ENCODE measurements at places on chromosomes 6 and 20. TPM values are rescaled to one million over a fixed set of nuclear protein-coding genes. Genes with fewer than 3 reads are reported as not detected.

RAET1L gene
- total RNA-seq = not detected

GTSF1L gene
- not detected for total RNA-seq

MUC21 gene
- 0.10 TPM for total RNA-seq

CYP39A1 gene
- total RNA-seq = 2.5 TPM

CYP24A1 gene
- total RNA-seq = not detected

SLC26A8 gene
- total RNA-seq = 0.97 TPM

CGA gene
- total RNA-seq = not detected

ZNF343 gene
- total RNA-seq = 13.0 TPM

PERP gene
- 11.4 TPM for total RNA-seq

ZNF133 gene
- total RNA-seq = 14.1 TPM

TRAPPC3L gene
- not detected for total RNA-seq

RGL2 gene
- 167 TPM for total RNA-seq

DTNBP1 gene
- total RNA-seq = 19.3 TPM

BCAS1 gene
- 0.05 TPM for total RNA-seq

BYSL gene
- 21.9 TPM for total RNA-seq

RBM39 gene
- 308 TPM for total RNA-seq

DNA sequence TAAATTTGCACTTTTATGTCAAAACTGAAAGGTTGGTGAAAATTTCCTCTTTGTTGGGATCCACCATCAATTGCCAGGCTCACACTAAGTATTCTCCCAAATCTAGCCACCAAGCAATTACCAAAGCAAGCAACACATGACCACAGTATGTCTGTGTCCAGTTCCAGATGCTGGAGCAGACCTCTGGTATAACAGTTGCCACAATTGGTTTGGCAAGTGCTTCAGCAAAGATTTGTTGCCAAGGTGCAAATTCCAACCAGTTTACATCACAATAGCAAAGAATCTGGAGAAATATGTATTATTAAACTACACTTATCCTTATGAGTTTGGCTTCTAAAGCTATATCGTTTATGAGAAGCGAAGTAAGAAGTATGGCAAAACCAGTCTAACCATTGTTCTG is 6.4 kb downstream of the GTF2H5 start:
- DNase-seq = no peak
- peaks cover 41% of the 10 kb centered on the region for H3K36me3 ChIP-seq
- no peak overlapping the region for H3K27ac ChIP-seq
- peaks cover 4% of the 10 kb centered on the region for H3K27me3 ChIP-seq

DNA sequence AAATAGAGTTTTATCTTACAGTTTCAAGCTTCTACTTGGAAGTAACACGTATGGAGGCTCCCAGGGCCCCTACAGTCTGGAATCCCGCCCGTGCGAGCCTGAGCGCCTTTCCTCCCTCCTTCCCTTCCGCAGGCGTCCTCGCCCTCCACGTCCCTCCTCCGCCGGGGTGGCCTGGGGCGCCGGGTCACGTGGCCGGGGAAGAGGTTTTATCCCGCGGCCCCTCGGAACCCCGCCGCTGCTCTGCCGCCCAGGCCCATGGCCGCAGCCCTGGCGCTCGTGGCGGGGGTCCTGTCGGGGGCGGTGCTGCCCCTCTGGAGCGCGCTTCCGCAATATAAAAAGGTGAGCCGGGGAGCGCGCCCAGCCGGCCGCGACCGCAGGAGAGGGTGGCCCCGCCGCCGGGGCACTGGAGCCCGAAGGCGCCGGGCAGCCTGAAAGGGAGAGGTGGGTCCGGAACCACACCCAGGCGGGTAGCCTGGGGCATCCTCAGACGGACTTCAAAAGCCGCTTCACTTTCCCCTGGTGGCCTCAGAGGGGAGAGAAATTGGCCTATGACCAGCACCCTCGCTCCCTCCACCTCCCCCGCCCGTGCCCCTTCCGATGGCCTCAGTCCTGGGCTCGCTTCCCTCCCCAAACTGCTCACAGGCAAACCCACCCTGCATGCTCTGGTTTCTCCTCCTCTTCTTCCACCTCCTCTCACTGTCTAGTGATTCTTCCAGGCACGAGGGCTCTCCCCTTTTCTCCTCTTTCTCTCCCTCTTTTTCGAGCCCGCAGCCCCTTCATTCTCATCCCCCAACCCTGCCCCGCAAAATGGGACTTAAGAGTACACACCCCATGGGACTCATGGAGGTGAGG is at the start of gene CLPSL2:
TSS of gene CLPSL2 (plus strand) at position 235 of the 852 bp plus-strand sequence. CDS start at position 256, 21 bp downstream.
- peaks cover 10% of the 10 kb centered on the region for H3K27me3 ChIP-seq
- no peaks in the 10 kb centered on the region for H3K4me1 ChIP-seq
- DNase-seq = no peak

DNA sequence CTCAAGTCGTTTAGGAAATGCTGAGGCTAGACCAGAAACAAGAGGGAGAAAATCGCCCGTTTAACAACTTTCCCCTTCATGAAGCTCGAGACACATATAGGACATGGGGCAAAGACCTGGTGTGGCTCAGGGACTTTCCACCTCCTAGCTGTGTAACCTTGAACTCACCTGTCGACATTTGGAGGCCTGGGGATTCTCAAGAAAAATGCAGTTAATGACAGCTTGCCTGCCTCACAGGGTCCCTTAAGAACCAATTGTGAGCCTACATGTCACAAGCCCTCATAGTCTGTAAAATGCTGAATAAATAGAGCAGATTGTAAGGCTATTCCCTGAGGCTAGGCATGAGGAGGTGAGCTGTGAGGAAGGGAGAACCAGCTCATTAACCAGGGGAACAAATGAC is 35.1 kb downstream of the MGME1 start:
- H3K27ac ChIP-seq = no peak overlapping the region
- peaks cover 1% of the 10 kb centered on the region for H3K27me3 ChIP-seq
- no peaks in the 10 kb centered on the region for H3K36me3 ChIP-seq

DNA sequence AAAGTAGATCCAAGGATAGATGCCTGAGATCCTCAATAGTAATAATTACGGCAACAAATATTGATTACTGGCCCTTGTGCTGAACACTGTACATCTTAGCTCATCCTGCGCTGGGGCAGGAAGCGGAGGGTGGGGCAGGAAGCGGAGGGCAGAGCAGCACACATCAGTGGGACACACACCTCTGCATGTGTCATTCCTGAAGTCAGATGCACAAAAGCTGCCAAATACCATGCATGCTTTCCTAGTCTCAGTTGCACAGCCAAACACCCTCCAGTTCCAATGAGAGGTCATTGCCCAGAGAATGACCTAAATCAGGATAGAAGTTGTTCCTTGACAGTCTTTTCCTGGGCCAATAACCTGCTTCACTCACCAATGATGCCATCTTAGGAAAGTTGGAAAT is 74.4 kb upstream of the FOXC1 start:
- peaks cover 3% of the 10 kb centered on the region for H3K4me1 ChIP-seq
- no peak overlapping the region for H3K4me3 ChIP-seq
- H3K27me3 ChIP-seq = no peaks in the 10 kb centered on the region
- no peak for DNase-seq

GRCh38 chr6:10999994-11000393 is 44.1 kb downstream of the ELOVL2 start:
- H3K4me3 ChIP-seq = no peak overlapping the region
- no peak overlapping the region for H3K27ac ChIP-seq
- H3K27me3 ChIP-seq = peaks cover 1% of the 10 kb centered on the region
- peaks cover 7% of the 10 kb centered on the region for H3K4me1 ChIP-seq
- no peak for DNase-seq

- no peak for DNase-seq
- H3K27me3 ChIP-seq = peaks cover 3% of the 10 kb centered on the region
- H3K27ac ChIP-seq = no peak overlapping the region
- H3K4me1 ChIP-seq = peaks cover 47% of the 10 kb centered on the region
Measured at GRCh38 chr20:23135449-23136420, 49.6 kb upstream of the CD93 start.

GRCh38 chr6:35678021-35678654 is 10.6 kb downstream of the FKBP5 start:
- no peaks in the 10 kb centered on the region for H3K4me1 ChIP-seq
- no peak overlapping the region for H3K27ac ChIP-seq
- DNase-seq = no peak

GRCh38 chr20:31593221-31594001 is 11.7 kb upstream of the ID1 start:
- no peak overlapping the region for H3K4me3 ChIP-seq
- no peaks in the 10 kb centered on the region for H3K36me3 ChIP-seq
- peaks cover 16% of the 10 kb centered on the region for H3K27me3 ChIP-seq
- H3K4me1 ChIP-seq = peaks cover 22% of the 10 kb centered on the region
- peak overlapping the region; percentile 30 for H3K27ac ChIP-seq
- no peak for DNase-seq

- peaks cover 2% of the 10 kb centered on the region for H3K27me3 ChIP-seq
- H3K4me1 ChIP-seq = peaks cover 60% of the 10 kb centered on the region
- peak overlapping the region; percentile 66 for H3K4me3 ChIP-seq
- peaks cover 50% of the 10 kb centered on the region for H3K36me3 ChIP-seq
Measured at GRCh38 chr20:48819821-48820648, 7.8 kb downstream of the PREX1 start.

DNA sequence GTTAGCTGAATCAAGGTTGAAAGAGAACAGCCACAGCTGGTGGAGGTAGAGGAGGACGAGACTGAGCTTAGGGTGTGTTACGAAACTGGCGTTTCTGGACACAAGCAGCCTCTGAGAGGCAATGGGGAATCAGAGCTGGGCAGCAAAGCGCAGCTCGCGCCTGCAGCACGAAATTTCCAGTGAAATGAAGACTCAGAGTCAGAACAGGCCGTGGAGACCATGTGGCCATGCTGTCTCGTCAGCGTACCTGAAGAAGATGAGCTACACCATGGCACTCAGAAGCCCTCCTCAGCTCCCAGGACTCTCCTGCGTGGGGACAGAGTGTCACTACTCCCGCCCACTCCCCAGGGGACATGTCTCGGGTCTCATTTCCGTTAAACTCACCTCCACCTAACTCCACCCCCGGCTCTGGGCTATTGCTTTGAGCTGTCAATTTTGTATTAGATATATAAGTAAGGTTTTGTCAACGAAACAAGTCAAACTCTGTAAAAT is 256.9 kb downstream of the ERMARD start:
- no peak overlapping the region for H3K27ac ChIP-seq
- H3K4me1 ChIP-seq = peaks cover 17% of the 10 kb centered on the region
- H3K27me3 ChIP-seq = peaks cover 3% of the 10 kb centered on the region
- DNase-seq = no peak
- no peak overlapping the region for H3K4me3 ChIP-seq

GRCh38 chr6:113847447-113847846 is 9.7 kb upstream of the MARCKS start:
- H3K27ac ChIP-seq = no peak overlapping the region
- H3K36me3 ChIP-seq = no peaks in the 10 kb centered on the region

- DNase-seq = no peak
- H3K27me3 ChIP-seq = peaks cover 3% of the 10 kb centered on the region
- H3K4me3 ChIP-seq = no peak overlapping the region
- peaks cover 5% of the 10 kb centered on the region for H3K4me1 ChIP-seq
- H3K27ac ChIP-seq = no peak overlapping the region
Measured at GRCh38 chr6:549906-550305, 107.0 kb downstream of the HUS1B start.

DNA sequence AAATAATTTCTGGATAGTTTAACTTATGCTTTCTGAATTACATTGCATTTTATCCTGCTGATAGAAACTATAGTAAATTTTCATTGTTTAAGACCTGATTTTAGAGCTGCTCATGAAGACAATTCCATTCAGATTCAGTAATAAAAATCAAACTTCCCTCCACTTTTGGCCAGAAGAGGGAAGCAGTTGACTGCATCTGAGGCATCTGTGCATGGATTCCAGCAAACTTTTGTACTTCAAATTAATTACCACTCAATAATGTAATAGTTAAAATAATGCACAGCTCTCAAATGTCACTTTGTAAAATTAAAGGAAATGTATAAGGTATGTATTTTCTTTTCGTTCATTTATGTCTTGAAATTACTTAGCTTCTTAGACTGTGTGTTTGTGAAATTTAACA is 64.2 kb upstream of the SLC35B3 start:
- H3K4me3 ChIP-seq = no peak overlapping the region
- no peak overlapping the region for H3K27ac ChIP-seq
- peaks cover 6% of the 10 kb centered on the region for H3K4me1 ChIP-seq
- peak; percentile 15 for DNase-seq
- H3K36me3 ChIP-seq = no peaks in the 10 kb centered on the region
- H3K27me3 ChIP-seq = no peaks in the 10 kb centered on the region

DNA sequence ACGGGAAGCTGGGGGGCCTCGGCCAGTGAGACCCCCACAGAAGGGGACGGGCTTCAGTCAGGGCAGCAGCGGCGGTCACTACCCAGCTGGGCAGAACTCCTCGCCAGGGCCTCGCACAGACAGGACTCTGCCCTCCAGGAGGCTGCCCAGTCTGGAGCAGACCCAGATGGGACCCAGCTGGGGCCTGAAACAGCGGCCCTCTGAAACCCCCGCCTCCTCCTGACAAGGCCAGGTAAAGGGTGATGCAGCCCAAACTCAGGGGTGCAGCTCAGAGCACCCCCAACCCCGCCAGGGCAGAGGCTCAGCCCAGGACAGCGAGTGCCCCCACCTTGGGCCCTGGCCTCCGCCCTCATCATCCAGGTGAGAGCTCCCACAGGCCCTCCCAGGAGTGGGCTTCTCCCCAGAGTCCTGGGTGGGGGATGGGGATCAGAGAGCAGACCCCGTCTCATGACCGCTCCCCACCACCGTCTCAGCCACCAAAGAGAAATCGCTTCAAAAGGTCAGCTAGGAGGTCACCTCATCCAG is 2.2 kb downstream of the EEF1A2 start:
- H3K36me3 ChIP-seq = peaks cover 12% of the 10 kb centered on the region
- DNase-seq = no peak
- peaks cover 2% of the 10 kb centered on the region for H3K4me1 ChIP-seq
- H3K4me3 ChIP-seq = no peak overlapping the region

DNA sequence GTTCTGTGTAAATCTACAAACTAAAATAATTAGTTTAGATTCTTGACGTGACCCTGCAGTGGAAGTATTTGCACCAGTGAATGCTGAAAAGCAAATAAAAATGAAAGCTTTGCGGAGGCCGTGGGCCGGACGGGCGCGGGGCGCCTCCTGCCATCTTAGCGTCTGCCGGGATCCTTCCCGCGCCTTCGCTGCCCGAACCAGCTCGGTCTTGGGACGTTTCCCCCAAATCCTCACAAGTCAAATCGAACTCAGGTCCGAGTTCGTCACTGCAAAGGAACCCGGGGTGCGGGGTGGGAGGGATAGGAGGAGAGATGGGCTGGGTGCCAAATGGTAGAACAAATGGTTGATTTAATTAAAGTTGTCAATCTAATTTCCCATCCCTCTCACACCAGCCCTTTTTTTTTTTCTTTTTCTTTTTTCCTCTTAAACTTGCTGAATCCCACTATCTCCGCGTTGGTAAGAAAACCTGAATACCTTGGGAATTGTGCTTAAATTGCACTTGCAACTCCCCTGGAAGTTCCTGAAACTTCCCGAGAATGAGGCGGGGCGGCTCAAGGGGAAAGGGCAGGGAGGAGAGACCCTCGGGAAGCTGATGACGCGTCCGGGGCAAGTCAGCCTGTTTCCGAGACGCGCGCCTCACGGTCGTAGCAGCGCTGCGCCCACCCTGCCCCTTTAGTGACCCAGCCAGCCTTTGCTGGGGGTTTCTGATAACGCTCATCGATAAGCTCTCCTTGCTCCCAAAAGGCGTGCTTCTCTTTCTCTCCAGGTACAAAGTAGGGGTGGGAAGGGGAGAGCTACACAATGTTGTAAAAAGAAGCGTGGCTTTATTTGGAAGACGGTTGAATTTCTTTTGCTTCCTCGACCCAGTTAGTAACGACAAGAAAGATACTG is 1.8 kb downstream of the GJA1 start:
- H3K27me3 ChIP-seq = peaks cover 6% of the 10 kb centered on the region
- H3K27ac ChIP-seq = peak overlapping the region; percentile 81
- DNase-seq = peak; percentile 60
- peaks cover 29% of the 10 kb centered on the region for H3K4me1 ChIP-seq
- peaks cover 21% of the 10 kb centered on the region for H3K36me3 ChIP-seq

Data from endothelial cell (in vitro differentiated cells).